ENCODE measurements at places on chromosomes 3 and 15. TPM values are rescaled to one million over a fixed set of nuclear protein-coding genes. Genes with fewer than 3 reads are reported as not detected.

- no peak for DNase-seq
Observed at GRCh38 chr3:57900786-57901185, 107.4 kb upstream of the FLNB start.

DNA sequence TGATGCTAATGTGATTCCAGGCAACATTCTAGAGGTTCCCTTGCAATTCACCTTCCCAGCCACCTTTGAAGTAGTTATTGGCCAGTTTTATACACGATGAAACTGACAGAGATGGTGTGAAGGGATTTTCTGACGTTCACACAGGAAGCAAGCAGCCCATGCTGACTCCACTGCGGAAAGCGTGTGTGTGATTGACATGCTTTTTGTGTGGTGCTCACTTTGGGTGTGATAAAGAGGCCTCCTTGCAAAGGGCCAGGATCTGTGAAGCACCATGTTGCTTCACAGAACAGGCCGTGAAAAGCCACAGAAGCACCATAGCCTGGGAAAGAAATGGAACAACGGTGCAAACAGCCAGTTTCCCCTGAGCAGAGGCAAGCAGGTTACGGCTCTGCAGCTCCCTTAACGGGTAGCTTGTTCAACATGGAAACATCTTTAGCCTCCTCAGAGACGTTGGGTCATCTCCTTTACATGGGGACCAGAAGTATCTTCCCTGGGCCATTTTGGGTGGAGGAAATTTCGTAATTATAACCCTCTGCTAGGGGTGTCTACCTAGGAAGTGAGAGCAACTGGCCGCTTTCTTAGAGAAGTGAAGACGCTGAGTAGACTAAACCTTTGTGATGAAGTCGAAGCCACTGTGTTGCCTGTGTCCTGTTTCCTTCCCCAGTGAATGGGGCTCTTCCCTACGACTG, 108.5 kb downstream of the APBA2 start:
- no peak for DNase-seq

DNA sequence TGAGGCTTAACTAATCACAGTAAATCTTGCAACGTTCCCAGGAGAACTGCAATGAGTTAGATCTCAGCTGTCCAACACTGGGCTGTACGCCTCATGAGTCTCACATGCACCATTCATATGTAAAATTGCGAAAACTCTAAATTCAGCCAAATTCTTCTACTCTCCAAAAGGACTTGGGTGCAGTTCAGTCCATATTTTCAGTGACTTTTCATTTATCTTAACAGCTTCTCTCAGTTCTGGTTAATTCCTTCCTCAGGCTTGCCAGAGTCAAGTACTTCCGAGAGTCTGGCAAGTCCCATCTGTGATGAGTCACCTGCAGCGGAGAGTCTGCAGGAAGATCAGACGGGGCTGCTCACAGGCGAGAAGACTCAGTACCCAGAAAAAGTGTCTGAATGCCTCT, 11.5 kb downstream of the CCDC80 start:
- peak; percentile 76 for DNase-seq

GRCh38 chr15:53982071-53982680, 3.9 kb downstream of the UNC13C start:
- DNase-seq, result no peak

DNA sequence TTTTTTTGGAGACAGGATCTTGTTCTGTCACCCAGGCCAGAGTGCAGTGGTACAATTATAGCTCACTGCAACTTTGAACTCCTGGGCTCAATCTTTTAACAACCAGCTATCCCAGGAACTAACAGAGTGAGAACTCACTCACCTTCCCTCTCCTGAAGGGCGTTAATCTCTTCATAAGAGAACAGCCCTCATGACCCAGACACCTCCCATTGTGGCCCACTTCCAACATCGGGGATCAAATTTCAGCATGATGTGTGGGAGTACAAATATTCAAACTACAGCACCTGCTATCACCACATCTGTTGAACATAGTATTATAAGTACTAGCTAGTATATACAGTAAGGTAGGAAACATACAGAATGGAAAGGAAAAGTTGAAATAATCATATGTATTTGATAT, 132.5 kb downstream of the DOCK3 start:
- DNase-seq, result no peak

- DNase-seq, result no peak
Observed at GRCh38 chr3:194957743-194958240, 272.1 kb downstream of the FAM43A start.

CYB561D2 gene
- polyA plus RNA-seq, result 8.5 TPM

Measured in hindlimb muscle (tissue), 1 donor.